ENCODE measurements at places on chromosomes 13 and 19.
A peak's percentile ranks its signal among the peaks of the same experiment; 100 is the strongest.

- DNase-seq: no peak
Observed at GRCh38 chr19:15841875-15842569, 26.6 kb upstream of the OR10H1 start.

GRCh38 chr13:75258159-75258782 lies 223.7 kb downstream of the TBC1D4 start:
- DNase-seq: no peak

DNA sequence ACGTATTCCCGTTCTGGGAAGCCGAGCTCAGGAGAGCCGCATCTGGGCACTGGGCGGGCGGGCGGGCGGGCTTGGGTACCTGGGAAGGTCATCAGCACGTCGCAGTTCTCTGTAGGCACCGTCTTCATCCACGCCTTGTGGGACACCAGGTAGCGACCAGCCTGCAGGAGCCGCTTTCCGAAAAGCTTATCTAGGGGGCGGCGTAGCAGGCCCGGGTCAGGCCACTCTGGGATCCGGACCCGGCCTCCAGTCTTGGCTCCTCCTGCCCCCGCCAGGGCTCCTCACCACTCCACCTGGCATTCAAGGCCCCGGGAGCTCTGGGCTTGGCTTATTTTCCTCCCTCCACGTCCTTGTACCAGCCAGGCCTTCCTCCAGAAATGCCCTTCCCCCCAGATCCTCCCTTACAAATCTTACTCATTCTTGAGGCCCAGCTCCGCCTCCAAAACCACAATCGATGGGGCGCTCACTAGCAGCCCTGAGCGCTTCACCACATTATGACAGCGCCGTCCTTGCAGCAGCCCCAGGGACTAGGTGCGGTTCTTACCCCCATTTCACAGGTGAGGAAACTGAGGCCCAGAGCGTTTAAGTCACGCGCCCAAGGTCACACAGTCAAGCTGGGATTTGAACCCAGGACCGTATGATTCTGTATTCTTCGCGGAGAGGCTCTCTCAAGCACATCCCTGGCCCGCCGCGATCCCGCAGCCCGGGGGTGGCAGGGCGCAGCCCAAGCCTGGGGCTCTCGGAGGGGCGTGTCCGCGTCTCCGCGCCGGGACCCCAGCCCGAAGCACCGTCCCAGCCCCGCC lies 843 bp downstream of the ANO8 start:
- peak; percentile 72 for DNase-seq

GRCh38 chr13:24491845-24492244 lies 20.7 kb downstream of the PARP4 start:
- no peak for DNase-seq

DNA sequence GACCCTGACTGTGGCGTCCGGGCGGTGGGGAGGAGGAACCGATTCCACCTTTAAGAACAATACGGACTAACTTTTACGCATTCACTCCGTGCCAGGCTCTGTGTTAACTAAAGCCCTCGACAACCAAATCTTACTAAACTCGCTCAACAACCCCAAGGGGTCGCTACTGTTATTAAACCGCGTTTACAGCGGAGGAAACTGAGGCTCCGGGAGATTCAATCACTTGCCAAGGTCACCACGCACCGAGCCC lies 1.2 kb downstream of the SAMD1 start:
- DNase-seq: no peak

- DNase-seq: no peak
Observed at GRCh38 chr13:47256618-47257017, 359.8 kb upstream of the HTR2A start.

DNA sequence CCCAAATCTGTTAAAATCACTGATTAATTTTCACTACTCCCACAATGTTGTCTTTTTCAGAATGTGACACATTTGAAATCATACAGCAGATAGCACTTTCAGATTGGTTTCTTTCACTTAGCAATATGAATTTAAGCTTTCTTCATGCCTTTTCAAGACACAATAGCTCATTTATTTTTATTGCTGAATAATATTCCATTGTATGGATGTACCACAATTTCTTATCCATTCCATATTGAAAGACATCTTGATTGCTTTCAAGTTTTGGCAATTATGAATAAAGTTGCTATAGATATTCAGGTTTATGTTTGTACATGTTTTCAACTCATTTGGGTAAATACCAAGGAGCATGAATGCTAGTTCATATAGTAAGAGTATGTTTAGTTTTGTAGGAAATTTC lies 2635.6 kb upstream of the PCDH20 start:
- DNase-seq: no peak

GRCh38 chr13:80399340-80400163 lies 58.6 kb upstream of the SPRY2 start:
- no peak for DNase-seq

DNA sequence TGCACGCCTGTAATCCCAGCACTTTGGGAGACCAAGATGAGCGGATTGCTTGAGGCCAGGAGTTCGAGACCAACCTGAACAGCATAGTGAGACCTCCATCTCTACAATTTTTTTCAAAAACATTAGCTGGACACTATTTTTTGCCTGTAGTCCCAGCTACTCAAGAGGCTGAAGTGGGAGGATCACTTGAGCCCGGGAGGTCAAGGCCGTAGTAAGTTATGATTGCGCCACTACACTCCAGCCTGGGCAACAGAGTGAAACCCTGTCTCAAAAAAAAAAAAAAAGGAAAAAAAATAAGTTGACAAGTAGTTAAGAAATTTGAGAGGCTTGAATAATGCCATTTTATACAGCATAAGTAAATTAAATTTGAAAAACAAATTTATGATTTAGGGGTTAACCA lies 330.6 kb downstream of the MYO16 start:
- DNase-seq: no peak

DNA sequence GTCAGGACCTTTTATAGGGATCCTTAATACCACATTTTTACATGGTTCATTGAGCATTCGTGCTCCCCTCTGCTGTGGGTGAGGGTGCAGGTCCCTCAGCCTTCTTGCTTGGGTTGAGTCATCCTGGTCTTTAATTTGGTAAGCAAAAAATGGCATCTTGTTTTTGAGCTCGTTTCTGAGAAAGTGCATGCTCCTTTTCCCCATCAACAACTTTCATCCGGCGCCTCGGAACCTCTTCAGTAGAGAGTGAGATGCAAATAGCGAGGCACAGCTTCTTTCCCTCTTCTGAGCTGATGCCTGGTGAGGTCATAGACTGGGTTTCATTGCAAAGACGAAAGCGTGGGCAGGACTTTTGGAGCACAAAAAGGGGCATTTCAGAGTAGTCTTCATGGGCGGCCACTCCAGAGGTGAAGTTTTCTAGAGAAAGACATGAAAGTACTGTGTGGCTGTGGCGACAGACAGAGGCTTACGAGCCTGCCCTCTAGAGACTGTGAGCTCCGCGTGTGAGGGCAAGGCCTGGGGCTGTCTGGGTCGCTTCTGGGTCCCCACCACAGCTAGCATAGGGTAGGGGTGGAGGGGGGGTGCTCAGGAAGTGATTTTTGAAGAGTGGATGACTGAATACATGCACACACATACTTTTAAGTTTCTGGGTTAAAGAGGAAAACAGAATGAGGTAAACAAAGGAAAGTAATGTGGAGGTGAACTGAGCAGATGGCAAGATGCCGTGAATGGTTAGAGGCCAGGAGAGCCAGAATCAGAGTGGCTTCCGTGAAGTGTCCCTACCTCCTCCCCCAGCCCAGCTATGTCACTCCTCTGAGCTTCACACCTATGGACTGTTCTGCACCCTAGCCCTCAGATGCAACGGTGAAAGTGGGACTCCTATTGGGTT lies 44.3 kb downstream of the BBC3 start:
- DNase-seq: peak; percentile 85

GRCh38 chr13:59743195-59743594 lies 420.5 kb downstream of the DIAPH3 start:
- DNase-seq: no peak

GRCh38 chr19:31185261-31185660 lies 164.0 kb downstream of the TSHZ3 start:
- no peak for DNase-seq

DNA sequence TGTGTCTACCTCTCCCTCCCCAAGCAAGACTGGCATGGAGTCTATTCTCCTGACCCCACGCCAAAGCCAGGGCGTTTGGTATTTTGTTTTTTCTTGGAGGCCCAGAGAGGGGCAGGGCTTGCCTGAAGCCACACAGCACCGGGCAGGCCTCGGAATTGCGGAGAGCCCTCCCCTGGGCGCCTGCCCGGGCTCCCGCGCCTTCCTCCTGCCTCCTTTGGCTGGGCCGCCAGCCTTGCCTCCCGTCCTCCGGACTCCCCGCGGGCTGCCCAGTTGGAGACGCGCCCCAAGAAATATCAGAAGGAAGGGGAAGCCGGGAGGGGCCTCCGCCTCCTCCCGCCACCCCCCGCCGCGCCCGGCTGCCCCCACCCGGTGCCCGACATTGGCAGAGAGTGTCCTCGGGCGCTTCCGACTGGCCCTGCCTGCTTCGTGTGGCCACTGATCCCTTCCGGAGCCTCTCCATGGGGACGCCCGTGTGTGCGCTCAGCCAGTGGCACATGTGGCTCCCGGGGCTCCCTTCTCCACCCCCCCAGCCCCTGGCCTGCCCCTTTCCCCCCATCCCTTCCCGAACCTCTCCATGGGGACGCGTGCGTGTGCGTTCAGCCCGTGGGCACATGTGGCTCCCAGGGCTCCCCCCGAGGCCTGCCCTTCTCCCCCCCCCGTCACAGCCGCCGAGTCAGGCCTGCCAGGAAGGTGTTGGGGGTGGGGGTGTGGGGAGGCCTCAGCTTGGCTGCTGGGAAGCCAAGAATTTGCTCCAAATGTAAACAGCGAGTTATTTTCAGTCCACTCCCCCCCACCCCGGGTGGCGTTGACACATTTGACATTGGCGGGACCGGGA lies 37.3 kb downstream of the NFIC start:
- no peak for DNase-seq

DNA sequence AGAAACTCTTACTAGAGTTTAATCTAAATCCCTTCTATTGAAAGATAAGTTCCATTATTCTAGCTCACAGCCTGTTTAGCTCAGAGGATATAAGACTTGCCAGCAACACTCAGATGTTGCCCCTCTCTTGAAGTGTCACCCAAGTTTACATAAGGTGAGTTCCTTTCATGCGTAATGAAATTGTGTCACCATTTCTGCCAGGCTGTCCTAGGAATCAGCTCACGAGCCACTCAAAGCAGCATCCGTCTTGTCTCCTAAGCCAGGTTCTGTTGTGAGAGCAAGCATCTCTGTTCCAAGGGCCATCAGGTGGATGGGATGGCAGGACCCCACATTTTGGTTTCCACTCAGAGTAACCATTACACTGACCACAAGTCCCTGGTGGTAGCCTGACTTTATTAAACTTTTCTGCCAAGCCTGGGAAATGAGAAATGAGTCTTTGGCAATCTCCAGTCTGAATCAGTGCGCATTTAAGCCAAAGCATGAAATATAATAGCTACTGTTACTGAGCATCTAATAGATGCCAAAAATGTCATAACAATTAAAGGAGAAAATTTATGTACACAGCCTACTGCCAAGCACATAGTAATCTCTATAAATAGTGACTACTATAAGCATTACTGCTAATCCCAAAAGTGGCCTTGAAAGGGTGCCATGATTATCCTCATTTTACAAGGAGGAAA lies 179.6 kb upstream of the MIR17HG start:
- DNase-seq: no peak

DNA sequence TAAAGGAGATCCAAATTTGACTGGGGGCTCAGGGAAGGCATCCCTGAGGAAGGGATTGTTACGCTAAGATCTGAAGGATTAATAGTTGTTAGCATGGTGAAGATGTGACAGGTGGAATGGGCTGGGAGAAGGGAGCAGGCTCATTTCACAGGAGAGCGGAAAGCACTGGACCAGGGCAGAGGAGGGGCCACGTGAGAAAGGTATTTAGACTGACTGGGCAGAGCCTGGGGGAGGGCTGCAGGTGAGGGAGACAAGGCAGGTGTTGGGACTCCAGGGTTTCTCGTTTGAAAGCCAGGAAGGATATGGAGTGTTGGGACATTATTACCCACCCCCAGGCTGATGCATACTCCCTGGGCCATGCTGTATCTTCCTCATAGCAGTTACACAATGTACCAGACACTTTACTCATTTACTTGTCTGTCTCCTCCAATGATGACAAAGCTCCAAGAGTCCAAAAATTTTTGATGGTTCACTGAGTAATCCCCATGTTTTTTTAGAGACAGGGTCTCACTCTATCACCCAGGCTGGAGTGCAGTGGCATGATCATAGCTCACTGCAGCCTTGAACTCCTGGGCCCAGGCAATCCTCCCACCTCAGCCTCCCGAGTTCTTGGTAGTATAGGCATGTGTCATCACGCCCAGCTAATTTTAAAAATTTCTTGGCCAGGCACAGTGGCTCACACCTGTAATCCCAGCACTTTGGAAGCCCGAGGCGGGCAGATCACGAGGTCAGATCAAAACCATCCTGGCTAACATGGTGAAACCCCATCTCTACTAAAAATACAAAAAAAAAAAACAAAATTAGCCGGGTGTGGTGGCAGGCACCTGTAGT lies 2.3 kb downstream of the TRAPPC6A start:
- DNase-seq: no peak

- DNase-seq: no peak
Observed at GRCh38 chr13:24648983-24649687, 31.1 kb upstream of the ATP12A start.

- DNase-seq: no peak
Observed at GRCh38 chr13:33904431-33904830, 86.5 kb downstream of the RFC3 start.

- DNase-seq: no peak
Observed at GRCh38 chr13:44605275-44605674, 29.1 kb upstream of the TSC22D1 start.

GRCh38 chr13:31394506-31394905 lies 194.7 kb downstream of the B3GLCT start:
- no peak for DNase-seq

DNA sequence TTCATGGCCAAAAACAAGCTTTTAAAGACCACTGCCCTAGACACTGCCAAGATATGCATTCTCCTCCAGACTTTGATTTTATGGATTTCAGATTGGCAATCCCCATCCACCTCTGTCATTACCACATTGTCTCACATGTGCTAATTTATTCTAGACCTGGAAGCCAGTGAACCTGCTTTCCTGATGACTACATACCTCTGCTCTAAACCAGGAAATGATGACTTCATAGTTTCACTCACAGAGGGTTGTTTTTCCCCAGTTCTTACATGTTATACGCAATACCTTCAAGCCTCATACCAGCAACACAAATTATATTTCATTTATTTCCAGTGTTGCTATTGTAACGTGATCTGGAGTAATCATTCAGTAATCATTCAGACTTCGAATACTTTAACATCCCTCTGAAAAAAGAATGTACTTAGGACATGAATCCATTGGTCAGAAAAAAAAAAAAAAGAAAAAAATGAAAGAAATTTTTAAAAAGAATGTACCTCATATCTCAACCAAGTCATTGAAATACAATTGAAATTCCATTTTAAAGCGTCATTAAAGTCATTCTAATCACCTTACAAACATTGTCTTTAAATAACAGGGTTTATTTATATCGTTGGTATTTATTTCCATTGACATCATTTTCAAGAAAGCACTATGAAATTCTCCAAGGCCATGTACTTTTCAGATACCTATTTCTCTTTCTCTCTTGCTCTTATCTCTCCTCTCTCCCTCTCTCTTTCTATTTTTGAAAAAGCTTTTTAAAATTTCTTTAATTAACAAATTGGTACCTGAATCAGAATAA lies 33.4 kb upstream of the KLF5 start:
- DNase-seq: no peak
